ENCODE measurements at places on chromosomes 4 and X.

- no peak for DNase-seq
Observed at GRCh38 chr4:47651231-47651630, 166.2 kb downstream of the ATP10D start.

- DNase-seq, result no peak
Observed at GRCh38 chrX:48616576-48616975, 19.3 kb downstream of the WDR13 start.

DNA sequence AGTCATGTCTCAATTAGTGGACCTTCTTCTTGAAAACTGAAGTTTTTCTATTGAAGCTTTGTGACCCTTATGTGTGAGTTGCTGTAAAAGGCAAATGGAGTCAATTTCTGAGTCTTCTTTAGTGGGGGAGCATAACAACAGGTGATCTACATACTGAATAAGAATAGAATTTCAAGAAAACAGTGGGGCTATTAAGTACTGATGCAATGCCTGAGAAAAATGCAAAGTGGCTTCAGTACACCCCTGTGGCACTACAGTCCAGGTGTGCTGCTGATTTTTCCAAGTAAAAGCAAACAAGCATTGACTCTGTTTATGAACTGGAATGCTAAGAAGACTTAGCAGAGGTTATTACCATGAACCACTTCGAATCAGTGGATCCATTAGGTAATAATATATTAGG lies 328.0 kb upstream of the PABPC4L start:
- DNase-seq, result no peak

DNA sequence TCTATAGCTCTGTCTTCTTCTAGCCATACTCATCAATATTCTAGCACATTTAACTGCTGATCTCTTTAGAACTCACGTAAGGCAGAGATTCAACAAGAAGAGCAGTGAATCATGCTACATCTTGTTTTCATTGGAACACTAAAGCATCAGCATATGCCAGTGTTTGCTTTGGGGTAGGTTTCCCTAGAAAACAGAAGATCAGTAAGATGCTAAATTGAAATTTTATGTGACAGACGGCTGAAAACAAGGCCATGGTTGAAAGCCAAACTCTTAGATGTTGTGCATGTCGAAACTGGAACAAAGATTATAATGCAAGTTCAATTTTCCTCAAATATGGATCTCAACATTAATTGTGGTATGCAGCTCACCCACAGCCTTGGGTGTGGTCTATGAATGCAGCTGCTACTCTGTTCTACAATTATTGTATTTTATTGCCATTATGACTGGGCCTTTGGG lies 107.6 kb downstream of the PDLIM5 start:
- DNase-seq, result no peak

GRCh38 chr4:138562544-138562991 lies 320.4 kb upstream of the SLC7A11 start:
- DNase-seq, result no peak

- no peak for DNase-seq
Observed at GRCh38 chrX:133497356-133497755, 82.1 kb upstream of the GPC4 start.

GRCh38 chr4:171025343-171025742 lies 787.9 kb upstream of the GALNTL6 start:
- no peak for DNase-seq

- DNase-seq, result no peak
Observed at GRCh38 chr4:76753814-76754213, 144.1 kb downstream of the SOWAHB start.

Data from stimulated activated CD8-positive, alpha-beta memory T cell treated with anti-CD3 and anti-CD28 coated beads, Interleukin-2, amount 100 ng/mL, for 1 hour (primary cell).